ENCODE measurements at places on chromosomes 3 and 15. TPM values are rescaled to one million over a fixed set of nuclear protein-coding genes. Genes with fewer than 3 reads are reported as not detected.

Gene ATP13A5
- polyA plus RNA-seq = not detected

DNA sequence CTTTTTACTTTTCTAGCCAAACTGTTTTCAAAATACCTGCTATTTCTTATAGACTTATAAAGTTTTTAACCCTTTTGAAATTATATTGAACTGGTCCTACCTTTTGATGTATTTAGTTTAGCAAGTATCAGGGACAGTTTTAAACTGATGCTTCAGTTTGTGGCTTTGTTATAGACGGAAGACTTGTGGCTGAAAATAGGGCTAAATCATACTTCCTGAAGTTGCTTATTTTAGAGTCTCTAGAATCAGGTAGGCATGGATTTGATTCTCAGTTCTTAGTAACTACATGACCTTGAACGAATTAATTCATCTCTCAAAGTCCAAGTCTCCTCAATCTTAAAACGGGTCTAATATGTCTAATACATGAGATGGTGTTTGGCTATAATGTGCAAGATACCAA, 322.8 kb downstream of the RAP2B start:
- no peak for DNase-seq

Gene ZNF654
- polyA plus RNA-seq = 18.6 TPM

Gene GPR160
- 24.6 TPM for polyA plus RNA-seq

- DNase-seq = no peak
Measured at GRCh38 chr3:121274411-121274810, 271.4 kb downstream of the POLQ start.

- DNase-seq = no peak
Measured at GRCh38 chr3:132209855-132210254, 107.4 kb upstream of the ACP3 start.

DNA sequence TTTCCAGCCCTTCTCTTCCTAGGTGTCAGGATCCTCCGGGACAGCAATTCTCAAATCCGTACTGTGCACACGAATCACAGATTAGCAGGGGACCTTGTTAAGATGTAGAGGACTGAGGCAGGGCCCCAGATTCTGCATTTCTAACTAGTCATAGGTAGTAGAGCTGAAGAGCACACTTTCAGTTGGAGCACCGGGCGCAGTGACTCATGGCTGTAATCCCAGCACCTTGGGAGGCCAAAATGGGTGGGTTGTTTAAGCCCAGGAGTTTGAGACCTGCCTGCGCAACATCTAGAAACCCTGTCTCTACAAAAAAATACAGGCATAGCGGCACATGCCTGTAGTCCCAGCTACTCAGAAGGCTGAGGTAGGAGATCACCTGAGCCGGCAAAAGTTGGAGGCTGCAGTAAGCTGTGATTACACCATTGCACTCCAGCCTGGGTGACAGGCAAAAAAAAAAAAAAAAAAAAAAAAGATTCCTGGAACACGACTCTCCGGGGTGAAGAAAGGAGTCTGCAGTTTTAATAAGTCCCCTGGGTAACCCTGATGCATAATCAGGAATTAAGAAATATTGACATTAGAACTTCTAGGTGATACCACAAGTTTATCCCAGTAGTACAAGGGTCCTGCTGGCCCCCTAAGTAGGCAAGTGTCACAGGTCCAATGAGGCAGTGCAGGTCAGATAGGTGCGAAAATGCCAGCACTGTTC, 21.4 kb upstream of the IGDCC3 start:
- DNase-seq = no peak

GRCh38 chr3:51390246-51391074, 625 bp upstream of the RBM15B start:
- no peak for DNase-seq

DNA sequence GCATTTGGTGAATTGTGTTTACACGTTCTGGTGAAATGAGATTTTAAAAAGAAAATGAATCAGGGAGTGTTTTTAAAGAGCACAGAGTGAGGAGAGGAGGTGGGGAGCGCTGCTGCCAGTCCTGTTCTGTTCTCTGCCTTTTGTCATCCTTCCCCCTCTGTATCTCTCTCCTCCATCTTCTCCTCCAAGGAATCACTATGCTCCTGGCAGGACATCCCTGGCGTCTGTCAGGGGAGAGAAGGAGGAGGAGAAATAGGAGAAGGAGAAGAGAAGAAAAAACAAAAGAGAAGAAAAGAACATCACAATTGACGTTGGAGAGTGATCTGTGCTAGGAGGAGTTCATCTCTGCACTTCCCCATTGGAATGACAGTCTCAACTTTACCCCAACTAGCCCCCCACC, 627.6 kb upstream of the TBL1XR1 start:
- DNase-seq = no peak

Gene MYL3
- 28.2 TPM for polyA plus RNA-seq

Gene YEATS2
- 31.1 TPM for polyA plus RNA-seq

DNA sequence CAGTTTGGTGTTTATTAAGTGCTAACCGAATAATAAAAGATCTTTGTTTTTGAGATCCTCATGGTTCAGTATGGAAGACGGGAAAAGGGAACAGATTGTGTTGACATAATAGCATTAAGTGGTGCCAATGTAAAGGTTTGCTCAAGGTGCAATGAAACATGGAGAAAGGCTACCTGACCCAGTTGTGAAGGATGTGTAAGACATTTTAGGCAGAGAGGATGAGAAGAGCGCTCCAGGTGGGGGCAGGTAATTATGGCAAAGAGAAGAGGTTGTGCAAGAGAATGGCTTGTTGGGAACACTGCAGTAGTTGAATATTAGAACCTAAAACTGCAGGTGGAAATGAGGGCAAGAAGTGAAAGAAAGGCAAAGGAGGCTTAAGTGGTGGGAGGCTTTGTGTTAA, 140.8 kb downstream of the DIPK2A start:
- DNase-seq = no peak

Gene LRTM1
- not detected for polyA plus RNA-seq

Gene MED12L
- polyA plus RNA-seq = 2.2 TPM

Gene CCR3
- 0.13 TPM for polyA plus RNA-seq

GRCh38 chr3:182331341-182331740, 462.0 kb upstream of the ATP11B start:
- no peak for DNase-seq

Gene GPR15
- polyA plus RNA-seq = not detected

DNA sequence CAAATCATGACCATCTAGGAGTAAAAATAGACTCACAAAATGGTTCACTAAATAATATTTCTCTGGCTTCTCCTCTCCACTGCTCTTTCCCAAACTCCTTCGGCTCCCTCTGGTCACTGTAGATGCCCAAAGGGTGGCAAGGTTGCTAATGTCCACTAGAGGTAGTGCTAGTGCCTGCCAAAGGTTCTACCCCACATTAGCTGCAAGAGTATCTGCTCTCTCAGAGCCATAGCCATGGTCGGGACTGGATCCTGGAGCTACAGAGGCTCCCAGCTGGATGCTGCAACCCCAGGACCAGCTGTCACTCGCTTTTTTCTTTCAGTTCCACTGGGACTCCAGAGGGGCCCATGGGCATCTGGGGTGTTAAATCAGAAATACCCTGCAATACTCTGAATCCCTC, 8.5 kb downstream of the HTR3D start:
- DNase-seq = no peak

Gene WDR93
- polyA plus RNA-seq = 4.0 TPM

Gene CAMKV
- polyA plus RNA-seq = 0.26 TPM

Gene ZNF860
- polyA plus RNA-seq = 3.4 TPM

GRCh38 chr3:114649331-114649730, 355.5 kb downstream of the TIGIT start:
- no peak for DNase-seq

Gene STXBP5L
- polyA plus RNA-seq = 0.30 TPM

Gene CRYGS
- polyA plus RNA-seq = 10.1 TPM

GRCh38 chr3:49671291-49672288, 2.6 kb upstream of the APEH start:
- DNase-seq = peak; percentile 72

DNA sequence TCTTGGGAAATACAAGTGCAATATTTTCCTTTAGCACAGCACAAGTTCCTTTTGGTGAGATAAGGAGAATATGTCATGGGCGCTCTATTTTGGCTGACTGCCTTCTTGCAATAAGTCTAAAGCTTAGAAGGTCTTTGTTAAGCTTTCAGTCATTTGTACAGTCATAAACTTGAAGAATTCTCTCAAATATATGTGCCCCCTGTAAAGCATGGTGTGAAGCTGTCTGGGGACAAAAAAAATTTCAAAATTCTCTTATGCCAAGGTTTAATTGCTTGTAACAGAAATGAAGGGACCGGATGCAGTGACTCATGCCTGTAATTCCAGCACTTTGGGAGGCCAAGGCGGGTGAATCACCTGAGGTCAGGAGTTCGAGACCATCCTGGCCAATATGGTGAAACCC, 21.7 kb upstream of the ARID3B start:
- DNase-seq = no peak

GRCh38 chr15:50996641-50997040, 88.2 kb downstream of the AP4E1 start:
- no peak for DNase-seq

Measured in renal pelvis (tissue), 12 donors.